ENCODE measurements at places on chromosomes 12 and 14.

DNA sequence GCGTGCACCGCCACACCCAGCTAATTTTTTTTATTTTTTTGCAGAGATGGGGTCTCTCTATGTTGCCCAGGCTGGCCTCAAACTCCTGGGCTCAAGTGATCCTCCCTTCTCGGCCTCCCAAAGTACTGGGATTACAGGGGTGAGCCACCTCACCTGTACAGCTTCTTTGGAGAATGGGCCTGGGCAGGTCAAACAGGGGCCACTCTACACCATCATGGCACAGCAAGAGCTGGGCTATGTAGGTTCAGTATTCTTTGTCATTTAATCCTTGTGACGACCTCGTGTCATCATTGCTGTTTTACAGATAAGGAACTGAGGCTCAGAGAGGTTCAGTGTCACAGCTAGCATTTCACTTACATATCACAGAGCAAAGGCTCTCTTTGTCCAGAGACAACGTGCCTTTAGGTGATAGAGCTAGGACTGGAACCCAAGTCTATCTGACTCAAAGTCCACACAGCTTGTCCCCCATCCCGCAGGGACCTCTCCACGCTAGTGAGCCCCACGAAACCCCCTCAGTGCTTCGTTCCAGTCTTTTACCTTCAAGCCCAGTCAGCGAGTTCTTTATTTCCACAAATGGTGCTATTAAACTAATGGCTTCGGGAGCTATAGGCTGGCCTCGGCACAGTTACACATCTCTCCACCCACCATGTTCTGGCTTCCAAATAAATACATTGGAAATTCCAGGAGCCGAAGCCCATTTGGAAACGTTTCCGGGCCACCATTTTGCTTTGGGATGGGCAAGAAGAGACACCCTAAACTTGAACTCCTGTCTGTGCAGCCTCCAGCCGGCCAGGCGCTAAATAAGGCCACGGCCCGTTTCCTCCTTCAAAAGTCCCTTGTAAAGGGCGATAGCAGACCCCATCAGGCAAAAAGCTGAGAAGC lies 660 bp upstream of the MAP1LC3B2 start:
- no peak for DNase-seq

DNA sequence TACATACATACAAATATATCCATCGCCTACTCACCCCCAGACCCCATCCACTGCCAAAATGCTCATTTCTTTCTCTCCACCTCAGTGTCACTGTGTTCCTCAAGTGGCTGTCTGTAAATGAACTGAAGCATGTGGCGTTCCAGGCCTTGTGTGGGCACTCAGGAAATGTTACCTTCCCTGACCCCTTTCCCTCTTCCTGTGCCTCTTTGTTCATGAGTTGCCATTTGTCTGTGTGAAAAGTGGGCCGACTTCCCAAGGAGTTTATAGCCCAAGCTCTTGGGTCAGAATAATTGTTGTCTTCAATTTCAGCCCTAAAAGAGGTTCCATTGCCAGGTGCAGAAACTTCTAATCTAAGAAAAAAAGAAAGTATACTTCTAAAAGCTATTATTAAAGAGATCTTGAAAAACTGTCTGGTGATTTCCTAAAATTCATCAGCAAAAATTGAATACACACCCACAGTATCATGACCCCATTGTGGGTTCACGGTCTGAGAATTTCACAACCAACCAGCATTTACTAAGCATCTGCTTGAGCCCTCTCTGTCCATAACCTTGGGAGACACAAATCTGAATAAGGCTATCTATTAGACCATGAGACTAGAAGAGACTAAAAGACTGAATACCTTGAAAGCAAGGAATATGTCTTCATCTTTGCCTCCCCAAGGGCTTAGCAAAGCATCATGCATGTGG lies 201.4 kb upstream of the EEA1 start:
- DNase-seq, result no peak

- no peak for DNase-seq
Observed at GRCh38 chr12:119713551-119714031, 45.7 kb downstream of the PRKAB1 start.

DNA sequence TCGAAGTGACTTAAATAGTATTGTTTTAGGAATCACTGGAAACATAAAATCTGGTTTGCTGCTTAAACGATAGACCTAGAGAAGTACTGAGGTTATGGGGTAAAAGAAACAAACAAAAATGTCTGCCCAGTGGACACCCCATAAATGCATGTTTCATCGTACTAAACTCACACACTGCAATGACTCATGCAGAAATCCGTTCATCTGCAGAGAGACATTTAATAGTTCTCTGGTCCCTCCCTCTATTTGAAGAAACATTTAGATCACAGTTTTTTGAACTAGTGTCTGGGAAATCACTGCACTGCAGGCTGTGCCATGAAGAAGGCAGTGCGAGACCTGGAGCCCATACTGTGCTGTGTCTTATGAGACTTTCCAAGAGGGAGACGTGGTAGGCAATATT lies 25.5 kb downstream of the SLC17A8 start:
- no peak for DNase-seq

DNA sequence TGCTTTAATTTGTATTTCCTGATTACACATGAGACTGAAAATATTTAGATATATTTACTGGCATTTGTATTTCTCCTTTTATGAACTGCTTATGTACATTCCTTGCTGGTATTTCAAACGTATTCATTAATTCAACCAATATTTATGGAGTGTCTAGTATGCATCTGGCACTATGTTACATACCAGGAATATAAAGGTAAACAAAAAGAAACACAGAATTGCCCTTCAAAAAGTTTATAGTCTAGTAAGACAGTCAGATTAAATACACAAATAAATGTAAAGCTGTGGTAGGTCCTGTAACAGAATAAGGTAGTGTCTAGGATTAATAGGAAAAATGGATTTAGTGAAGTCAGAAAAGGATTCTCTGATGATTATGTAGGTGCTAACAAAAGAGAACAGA lies 87.5 kb downstream of the PPP1R12A start:
- DNase-seq, result no peak

- DNase-seq, result no peak
Observed at GRCh38 chr12:32366714-32367113, 32.6 kb upstream of the FGD4 start.

GRCh38 chr12:132638541-132639408 lies 20.2 kb downstream of the P2RX2 start:
- peak; percentile 60 for DNase-seq

DNA sequence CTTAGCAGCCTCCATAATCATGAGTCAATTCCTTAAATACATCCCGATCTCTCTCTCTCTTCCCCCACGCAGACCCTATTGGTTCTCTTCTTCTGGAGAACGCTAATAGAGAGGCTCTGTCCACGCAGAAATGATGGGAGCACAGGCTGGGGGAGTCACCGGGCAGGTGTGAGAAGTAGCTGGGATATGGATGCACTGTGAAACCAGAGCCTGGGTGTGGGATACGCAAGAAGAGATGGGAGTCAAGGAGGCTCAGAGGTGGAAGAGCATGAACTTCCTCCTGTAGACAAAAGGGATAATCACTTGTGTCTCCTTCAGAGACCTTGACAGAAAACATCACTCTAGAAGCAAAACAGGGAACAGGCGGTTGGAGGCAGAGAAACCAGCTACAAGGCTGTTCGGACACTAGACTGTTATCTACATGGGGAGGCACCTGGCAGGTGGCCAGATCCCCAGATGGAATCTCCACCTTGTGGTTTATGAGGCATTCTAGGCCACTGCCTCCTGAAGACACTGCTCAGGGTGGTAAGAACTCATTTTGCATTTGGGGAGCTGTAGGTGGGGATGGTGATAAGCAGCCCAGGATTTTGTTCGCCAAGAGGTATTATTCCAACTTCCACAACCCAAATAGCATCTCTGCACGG lies 7.2 kb upstream of the SELPLG start:
- no peak for DNase-seq

- DNase-seq, result no peak
Observed at GRCh38 chr12:114767906-114768722, 84.1 kb upstream of the TBX3 start.

DNA sequence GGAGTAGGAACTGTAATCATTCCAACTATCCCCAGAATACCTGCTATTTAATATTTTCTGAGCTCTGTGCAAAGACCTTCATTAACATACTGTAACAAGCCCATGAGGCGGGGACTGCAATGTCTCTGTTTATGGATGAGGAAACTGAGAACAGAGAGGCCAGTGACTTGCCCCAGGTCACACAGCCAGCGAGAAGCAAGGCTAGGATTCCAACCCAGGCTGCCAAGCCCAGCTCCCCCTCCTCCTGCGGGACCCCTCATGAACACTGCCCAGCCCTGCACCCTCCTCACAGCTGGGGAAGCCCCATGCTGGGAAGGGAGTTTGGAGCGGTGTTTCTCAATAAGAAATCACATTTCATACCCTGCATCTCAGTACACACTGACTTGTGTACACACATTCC lies 10.9 kb downstream of the HVCN1 start:
- DNase-seq, result no peak
